ENCODE measurements at places on chromosomes 3 and 15. TPM values are rescaled to one million over a fixed set of nuclear protein-coding genes. Genes with fewer than 3 reads are reported as not detected.

DNA sequence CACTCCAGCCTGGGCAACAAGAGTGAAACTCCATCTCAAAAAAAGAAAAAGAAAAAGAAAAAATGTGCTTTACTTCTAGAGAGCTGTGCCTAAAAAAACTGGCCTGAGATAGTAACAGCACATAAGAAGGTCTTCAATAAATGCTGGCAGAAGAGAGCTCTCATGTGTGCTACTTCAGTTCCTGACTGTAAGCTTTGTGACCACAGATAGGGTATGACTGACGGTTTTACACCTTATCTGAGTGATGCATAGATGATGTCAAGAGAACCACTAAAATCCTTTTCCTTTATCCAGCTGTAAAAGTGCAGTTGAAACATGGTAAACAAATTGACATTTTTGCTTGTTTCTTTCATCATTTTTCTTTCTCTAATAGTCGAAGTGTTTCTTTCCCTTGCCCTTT is 127.9 kb downstream of the C3orf70 start:
- H3K27me3 ChIP-seq: no peaks in the 10 kb centered on the region
- no peak overlapping the region for H3K4me3 ChIP-seq
- H3K4me1 ChIP-seq: peaks cover 2% of the 10 kb centered on the region
- no peak overlapping the region for H3K27ac ChIP-seq

GRCh38 chr15:88985547-88986393 is 72.6 kb upstream of the MFGE8 start:
- no peak overlapping the region for H3K27ac ChIP-seq
- no peak overlapping the region for H3K4me3 ChIP-seq
- no peaks in the 10 kb centered on the region for H3K36me3 ChIP-seq
- DNase-seq: no peak
- no peaks in the 10 kb centered on the region for H3K27me3 ChIP-seq

GOLGA6A gene
- 1.0 TPM for total RNA-seq

DZIP1L gene
- total RNA-seq: not detected
